ENCODE measurements at places on chromosomes 16 and 17.

- DNase-seq: no peak
Observed at GRCh38 chr16:2015117-2015946, 4.3 kb upstream of the NPW start.

DNA sequence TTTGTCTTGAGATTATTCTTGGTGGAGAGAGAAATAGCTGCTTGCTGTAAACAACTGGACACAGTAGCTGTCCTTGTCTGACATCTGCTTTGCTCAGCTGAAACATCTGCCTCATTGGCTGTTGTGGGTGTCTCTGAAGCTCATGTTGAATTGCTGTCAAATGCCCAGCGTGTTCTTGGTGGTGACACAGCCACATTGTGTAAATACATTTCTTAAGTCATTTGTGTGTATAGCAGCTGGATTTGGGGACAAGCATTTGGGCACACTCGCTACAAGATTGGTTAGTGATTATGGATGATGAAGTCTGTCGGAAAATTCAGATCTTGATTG lies 5.3 kb downstream of the FAM234A start:
- no peak for DNase-seq

DNA sequence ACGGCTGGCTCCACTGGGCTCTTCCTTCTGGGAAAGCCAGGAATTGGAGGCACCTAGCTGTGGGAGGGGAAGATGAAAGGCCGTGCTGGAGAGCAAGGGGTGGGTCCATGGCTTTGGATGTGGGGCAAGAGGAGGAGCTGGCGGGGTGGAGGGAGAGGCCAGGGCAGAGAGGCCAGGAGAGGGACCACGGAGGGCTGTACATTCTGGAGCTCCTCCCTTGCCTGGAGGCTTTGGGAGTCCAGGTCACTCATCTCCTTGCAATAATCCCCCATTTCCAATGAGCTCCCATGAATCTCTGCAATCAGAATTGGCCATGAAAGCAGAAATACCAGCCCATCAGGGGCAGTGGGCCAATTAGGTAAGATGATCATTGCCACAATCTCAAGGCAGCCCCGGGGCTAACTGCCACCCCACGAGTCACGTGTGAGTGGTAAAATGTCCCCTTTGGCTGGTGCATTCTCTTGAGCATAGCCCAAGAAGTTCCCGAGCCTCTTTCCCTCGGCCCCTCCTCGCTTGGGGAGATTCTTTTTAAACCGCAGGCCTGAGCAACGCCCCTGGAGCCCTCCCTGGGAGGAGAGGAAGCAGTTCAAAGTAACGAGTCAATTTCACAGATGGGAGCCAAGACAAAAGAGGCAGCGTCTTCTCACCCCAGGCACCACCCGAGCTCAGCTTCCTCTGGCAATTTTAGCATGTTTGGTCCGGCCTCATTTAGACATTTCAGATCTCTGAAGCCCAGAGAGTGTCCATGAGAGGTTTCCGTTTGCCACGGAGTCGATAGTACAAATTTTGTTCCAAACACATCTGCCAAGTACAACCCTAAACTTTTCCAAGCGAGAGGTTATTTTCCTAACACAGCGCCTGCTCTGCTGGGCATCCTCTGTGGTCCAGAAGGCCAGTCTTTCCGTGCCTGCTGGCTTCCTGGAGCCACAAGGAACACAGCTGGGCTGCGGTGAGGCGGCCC lies 13.4 kb downstream of the RTN4RL1 start:
- no peak for DNase-seq

- no peak for DNase-seq
Observed at GRCh38 chr16:17802571-17802970, 331.8 kb upstream of the XYLT1 start.

GRCh38 chr16:85104821-85105391 lies 7.4 kb downstream of the CIBAR2 start:
- DNase-seq: no peak

GRCh38 chr17:29390851-29391631 lies 878 bp downstream of the TAOK1 start:
- no peak for DNase-seq

- peak; percentile 31 for DNase-seq
Observed at GRCh38 chr17:55576237-55576995, 65.2 kb upstream of the SMIM36 start.

DNA sequence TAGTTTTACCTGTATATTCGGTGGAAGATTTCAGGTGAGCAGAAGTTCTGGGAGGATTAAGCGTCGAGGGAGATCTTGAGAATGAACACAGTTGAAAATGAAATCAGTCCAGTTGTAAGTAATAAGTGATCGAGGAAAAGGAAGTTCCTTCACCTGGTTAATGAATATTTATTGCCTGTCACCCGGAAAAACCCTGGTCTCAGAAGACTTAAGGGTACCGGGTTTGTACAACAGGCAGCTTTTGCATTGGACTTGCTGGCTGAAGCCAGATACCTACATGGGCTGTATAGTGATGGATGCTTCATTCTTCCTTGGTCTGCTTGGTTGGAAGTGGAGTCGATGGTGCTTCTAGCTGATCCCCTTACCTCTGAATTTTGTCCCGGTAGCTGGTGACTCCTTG lies 72.7 kb downstream of the PRKCA start:
- DNase-seq: no peak

GRCh38 chr16:66925322-66925840 lies at the start of gene RRAD:
RRAD (minus strand) TSS chr16:66925535; CDS start chr16:66925179, 356 bp downstream.
- peak; percentile 89 for DNase-seq

DNA sequence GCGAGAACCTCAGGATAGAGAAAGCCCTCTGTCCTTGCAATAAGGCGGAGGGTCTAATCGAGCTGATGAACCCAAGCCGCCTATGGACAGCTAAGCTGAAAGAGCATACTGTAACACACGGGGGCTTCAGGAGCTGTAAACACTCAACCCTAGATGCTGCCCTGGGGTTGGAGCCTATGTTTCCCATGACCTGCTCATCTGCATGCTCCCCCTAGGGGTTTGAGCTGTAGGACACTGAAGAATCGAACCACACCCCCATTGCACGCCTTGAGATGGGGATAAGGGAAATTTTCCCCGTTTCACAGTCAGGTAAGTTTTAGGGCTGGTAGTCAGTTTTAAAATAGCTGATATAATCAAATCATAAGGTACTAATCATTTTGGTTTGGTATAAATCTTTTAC lies 675.6 kb upstream of the CDH8 start:
- DNase-seq: no peak

DNA sequence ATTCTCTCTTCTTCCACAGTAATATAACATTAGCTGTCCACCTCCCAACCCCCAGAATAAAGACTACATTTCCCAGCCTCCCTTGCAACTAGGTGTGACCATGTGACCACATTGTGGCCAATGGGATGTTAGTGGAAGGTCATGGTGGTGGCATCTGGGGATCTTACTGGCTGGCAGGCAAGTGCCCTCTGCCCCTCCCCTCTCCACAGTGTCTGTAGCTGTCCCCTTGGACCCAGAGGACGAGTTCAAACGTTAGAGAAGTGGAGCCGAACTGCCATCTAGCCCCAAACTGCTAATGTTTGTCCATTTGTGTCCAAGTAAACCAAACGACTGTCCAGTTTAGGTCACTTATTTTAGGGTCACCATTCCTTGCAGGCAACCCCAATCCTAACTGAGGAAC lies 26.6 kb upstream of the KCNG4 start:
- DNase-seq: peak; percentile 33

GRCh38 chr16:1533443-1533951 lies at the start of gene TMEM204:
TMEM204 (plus strand) TSS chr16:1533666; CDS start chr16:1534276, 610 bp downstream.
- no peak for DNase-seq

DNA sequence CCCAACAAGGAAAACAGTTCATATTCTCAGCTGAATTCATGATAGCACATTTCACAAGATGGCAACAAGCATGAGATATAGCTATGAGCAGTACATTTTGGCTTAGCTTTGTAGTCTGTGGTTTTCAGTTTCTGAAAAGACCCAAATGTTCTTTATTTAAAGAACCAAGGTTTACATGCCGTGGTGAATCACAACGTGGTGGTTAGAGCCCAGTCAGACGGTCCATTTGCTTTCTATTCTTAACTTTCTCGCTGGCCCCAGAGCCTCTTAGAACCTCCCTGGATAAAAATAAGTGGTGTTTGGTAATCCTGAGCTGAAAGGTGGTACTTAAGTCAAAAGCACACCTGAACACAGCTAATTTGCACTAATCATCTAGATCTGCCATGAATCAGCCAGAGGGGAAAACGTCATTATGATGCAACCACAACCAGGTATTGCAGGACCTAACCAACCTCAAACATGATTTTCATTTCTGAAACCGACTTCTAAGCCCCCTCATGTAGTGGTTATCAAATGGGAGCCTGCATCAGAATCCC lies 18.6 kb upstream of the HAPSTR1 start:
- peak; percentile 65 for DNase-seq

DNA sequence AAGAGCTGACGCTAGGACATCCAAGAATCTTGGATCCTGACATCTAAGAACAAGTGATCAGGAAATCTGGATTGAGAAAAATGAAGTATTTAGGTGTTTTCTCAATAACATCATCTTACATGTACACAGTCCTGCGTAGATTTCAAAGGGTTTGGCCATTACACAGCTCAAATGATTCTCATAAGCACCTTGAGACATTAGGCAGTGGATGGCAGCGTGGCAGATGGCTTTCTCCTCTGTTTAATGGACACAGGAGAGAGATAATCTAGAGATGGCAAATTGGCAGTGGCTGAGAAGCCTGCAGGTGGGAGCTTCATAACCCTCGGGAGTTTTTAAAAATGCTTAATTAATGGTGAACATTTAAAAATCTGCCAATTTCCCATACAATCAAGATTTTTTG lies 137.5 kb downstream of the ZFHX3 start:
- no peak for DNase-seq

- DNase-seq: no peak
Observed at GRCh38 chr16:69647020-69647419, 79.3 kb downstream of the NQO1 start.

DNA sequence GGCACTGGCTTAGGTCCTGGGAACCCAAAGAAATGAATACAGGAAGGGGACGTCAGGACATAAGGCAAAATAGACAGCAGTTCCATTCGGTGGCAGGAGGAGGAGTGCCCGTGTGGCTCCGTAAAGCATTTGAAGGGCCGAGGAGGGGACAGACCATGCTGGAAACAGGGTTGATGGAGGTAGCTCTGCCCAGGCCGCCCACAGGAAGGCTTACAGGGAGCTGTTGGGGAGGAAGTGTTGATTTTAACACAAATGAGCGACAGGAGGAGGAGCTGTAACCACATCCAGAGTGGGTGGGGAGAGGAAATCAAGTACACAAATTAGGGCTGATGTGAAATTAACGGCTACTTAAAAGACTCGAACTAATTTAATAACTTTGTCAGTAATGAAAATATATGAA lies 54.6 kb downstream of the RBFOX3 start:
- DNase-seq: no peak

DNA sequence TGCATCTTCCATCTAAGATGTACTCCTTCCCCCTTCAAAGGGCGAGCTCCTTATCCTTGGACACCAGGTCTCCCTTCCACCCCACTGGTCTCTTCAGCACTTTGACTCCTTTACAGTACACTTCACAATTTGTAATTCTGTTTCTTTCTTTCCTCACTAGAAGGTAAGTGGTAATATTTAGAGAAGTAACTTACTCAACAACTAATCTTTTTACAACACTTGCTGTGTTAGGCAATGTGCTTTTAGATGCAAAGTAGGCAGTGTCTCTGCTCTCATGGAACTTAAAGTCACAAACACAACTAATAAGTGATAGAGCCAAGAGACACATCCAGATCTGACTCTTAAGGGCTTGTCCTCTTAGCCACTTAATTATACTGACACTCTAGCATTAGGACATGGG lies 6.4 kb downstream of the SIAH1 start:
- DNase-seq: no peak

DNA sequence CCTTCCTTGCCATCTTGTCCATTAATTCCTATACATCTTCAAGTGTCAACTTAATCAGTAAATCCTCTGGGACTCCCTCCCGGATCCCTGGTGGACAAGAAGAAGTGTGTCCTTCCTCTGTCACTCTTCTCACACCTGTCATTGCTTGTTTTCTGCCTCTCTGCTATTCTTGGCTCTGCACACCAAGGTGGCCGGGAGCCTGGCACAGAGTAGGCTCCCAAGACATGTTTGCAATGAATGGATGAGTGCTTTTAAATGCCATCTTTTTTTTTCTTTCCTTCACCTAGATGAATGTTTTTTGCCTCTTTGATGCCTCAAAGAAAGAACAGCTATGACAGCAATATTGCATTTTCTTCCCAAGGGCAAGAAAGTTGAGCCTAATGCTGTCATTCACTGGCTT lies 58.0 kb upstream of the CLEC18A start:
- DNase-seq: no peak

- DNase-seq: peak; percentile 35
Observed at GRCh38 chr17:72121164-72122009, 567 bp downstream of the SOX9 start.

DNA sequence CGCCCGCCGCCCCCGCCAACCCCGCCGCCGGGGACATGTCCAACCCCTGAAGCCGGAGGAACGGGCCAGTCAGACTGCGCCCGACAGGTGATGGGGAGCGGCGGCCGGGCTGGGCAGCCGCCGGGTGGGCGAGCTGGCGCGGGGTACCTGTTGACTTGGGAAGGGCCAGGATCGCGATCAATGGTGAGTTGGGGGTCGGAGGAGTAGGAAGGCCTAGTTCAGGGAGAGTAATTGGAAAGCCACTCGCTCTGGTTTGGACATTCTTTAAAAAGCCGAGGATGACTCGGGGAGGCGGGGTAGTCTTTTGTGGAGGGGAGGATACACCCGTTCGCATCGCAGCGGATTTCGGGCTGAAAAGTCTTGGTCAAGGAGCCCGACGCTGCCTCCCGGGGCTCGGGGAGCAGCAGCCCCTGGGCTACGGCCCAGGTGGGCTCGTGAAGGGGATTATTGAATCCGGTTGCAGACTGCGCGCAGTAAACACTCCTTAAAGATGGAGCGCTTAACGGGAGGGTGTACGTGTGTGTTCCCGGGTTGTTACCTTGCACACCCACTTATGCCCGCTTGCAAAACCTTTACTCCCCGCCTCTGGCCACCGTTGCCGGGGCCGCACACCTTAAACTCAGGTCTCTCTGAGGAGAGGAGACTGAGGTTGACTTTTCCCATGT lies 123.8 kb downstream of the GOSR1 start:
- DNase-seq: no peak

- no peak for DNase-seq
Observed at GRCh38 chr16:89147085-89147817, 24.3 kb upstream of the CDH15 start.

- DNase-seq: no peak
Observed at GRCh38 chr16:72889616-72890582, 158.0 kb downstream of the ZFHX3 start.

GRCh38 chr16:15865742-15866141 lies 8.9 kb upstream of the MYH11 start:
- no peak for DNase-seq

GRCh38 chr17:34276826-34277225 lies 6.8 kb downstream of the CCL7 start:
- no peak for DNase-seq

GRCh38 chr16:19555938-19556771 lies 652 bp downstream of the VPS35L start:
- no peak for DNase-seq

GRCh38 chr17:21286909-21287702 lies 2.6 kb downstream of the MAP2K3 start:
- no peak for DNase-seq

GRCh38 chr17:31558748-31559583 lies 167.5 kb downstream of the RAB11FIP4 start:
- peak; percentile 53 for DNase-seq

All from RCC 7860 (cell line).